Left ventricle myocardium inferior (tissue), 1 donor: ENCODE measurements at places on chromosomes 3 and 15.

DNA sequence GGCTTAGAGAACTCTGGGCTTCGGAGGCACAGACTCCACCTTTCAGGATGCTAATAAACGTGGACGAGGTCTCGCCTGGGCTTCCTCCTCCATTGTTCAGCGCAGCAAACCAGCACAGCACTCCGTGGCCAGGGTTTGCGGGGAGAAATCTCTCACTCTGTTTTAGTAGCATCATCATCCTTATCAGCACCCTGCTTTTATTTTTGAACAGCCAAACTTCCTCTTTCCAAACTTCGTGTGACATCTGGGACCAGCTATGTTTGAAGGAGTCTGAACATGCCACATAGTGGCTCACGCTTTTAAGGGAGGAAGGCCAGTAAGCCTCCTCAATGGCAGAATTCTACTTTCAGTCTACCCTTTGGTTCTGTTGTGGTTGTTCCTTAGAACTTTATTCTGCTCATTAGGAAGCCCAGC is 149.0 kb downstream of the PGPEP1L start:
- DNase-seq, result no peak

DNA sequence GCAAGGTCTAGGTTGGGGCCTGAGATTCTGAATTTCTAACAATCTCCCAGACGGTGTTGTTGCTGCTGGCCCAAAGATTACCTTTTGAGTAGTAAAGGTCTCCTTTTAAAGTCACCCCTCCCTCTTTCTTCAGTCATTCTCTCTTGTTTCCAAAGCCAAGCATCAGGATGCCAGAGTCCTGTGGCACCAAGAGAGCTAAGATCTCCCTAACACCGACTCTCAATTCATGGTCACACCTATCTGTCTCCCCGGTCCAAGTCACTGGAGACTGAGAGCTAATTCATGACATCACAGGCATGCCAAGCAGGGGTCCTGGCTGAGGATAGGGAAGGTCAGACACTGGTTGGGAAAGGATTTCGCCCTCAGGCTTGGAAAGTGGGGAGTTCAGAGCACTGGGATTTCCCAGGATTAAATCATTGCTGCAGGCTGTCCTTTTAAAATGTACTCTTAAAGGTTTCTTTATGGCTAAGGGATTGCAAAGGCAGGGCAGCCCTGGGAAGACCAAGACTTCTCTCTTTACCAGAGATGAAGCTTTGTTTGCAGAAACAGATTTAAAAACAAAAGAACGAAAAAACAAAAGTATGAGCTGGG is 7.3 kb downstream of the SHOX2 start:
- no peak for DNase-seq

DNA sequence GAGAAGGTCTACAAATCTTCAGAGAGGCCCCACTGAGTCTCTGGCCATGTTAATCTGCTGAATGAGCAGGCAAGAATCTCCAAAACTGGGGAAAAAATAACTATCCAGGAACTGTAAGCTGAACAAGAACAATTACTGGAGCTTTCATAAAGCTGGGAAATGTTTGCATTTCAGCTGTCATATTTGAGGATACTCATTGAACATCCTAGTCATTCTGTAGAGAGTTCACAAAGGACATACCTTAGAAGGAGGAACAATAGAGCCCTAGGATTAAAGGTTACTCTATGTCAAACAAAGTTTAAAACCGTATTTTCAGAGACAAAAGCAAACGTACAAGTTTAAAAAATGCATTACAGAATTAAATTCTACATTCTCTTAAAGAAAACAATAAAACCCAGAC is 257.5 kb downstream of the SCAPER start:
- DNase-seq, result no peak

- no peak for DNase-seq
Measured at GRCh38 chr15:74995779-74996765, 709 bp downstream of the SCAMP5 start.

GRCh38 chr3:55369141-55369847 is 117.8 kb downstream of the WNT5A start:
- DNase-seq, result no peak

DNA sequence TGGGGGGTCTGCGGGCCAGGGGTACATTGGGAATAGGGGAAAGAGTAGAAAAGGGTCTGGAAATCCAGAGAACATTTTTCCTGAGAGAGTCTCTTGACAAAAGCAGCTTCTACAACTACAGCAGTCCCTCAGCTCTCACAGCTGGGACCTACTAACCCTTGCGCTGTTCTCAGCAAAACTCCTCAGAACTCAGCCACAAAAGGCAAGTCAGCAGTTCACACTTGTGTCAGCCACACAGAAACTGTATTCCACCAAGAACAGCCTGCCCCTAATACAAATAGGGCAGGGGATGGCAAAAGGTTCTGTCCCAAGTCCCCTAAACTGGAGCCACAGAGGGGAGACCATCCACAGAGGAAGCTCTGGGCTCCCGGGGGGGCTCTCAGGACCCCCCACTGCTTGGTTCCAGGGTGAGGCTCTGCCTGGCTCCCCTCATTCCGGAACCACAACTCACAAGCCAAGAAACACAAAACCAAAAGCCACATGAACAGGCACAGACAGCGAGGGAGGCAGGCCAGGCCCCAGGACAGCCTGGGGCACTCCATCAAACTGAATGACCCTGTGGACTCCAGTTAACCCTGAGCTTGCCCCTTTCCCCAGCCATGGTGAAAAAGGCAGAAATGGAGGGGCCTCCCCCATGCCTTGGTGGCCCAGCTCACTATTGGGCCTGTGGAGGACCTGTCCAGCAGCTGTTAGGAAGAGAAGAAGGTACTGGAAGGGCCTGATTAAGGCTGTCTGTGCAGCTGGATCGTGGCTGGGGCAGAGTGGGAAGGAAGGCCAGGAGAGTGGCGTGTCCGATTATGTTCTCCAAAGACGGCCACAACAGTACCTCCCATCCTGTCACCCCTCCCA is 162.0 kb downstream of the CHSY1 start:
- DNase-seq, result no peak

GRCh38 chr3:142211034-142211433 is 14.4 kb downstream of the GK5 start:
- DNase-seq, result no peak

- DNase-seq, result no peak
Measured at GRCh38 chr3:29128001-29128400, 152.9 kb upstream of the RBMS3 start.

DNA sequence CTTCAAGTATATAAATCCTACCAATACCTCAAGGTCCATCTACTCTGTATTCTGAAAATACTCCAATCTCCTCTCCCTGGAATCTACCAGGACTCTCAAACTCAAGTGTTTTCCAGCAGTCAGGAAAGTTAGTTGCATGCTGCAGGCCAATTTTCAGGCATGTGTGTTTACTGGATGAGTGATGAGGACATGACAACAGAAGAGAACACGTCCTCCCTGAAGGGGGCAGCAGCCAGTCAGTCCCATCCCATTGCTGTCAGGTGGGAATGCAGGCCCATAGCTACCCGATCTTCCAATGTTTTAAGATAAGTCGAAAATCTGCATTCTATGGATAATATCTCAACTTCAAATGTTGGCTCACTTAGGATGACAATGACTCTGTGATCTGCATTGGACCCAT is 496.2 kb downstream of the FHIT start:
- no peak for DNase-seq

GRCh38 chr3:9623148-9623547 is 26.2 kb upstream of the MTMR14 start:
- DNase-seq, result no peak

- DNase-seq, result no peak
Measured at GRCh38 chr3:64056606-64057180, 33.4 kb upstream of the PSMD6 start.

GRCh38 chr3:190426806-190427507 is 22.7 kb downstream of the TMEM207 start:
- no peak for DNase-seq

DNA sequence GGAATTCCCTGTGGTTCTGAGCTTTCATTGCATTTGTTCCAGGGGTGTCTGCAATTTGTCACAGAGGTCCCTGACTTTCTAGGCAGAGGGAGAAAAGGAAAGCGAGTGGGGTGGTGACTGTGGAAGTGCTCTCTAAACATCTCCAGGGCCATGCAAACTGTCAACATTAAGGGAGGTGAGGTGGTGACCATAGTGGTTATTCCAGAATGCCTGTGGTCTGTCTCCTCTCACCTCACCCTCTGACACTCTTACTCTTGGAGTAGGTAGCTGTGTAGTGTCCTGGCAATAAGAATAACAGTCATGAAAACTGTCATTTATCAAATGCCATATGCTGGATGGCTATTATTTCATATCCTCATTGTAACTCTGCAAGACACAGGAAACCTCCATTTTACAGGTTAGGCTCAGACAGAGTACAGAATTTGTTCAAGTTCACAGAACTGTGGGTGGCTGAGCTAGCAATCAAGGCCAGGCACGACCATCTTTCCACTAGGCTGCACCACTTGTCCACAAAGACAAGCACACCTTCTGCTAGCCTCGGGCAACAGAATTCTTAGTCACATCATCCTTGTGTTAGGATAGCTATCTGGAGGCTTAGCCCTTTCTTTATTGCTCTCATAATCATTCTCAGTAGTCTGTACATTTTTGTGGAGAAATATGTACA is 179.4 kb downstream of the CD47 start:
- no peak for DNase-seq

DNA sequence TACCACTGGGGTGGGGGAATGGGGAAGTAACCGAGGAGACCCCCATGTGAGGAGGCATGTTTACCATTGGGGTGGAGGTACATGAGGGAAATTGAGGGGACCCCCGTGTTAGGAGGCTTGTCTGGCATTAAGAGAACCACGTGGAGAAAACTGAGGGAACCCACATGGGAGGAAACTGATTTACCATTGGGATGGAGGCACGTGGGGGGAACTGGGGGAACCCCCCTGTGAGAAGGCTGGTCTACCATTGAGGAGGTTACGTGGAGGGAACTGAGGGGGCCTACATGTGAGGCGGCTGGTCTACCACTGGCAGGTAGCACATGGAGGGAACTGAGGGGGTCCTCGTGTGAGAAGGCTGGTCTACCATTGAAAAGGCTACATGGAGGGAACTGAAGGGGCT is 159.4 kb downstream of the FBLN2 start:
- DNase-seq, result no peak

DNA sequence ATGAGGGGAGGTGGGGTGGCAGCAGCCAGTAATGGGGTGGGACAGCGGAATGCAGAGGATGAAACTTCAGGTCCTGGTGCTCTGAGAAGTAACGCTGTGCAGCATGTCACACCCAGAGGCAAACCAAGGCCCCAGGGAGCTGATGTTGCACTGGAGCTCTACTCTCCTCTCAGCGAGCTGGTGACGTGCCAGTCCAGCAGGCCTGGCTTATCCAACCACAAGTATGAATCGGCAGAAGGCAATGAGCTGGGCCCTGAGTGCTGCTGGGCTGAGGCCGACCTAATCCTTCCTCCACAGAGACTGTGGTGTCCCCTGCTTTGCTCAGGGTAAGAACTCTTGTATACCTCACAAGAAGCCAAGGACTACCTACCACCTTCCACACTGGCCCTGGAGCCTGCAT is 30.5 kb downstream of the CD86 start:
- DNase-seq, result no peak

- no peak for DNase-seq
Measured at GRCh38 chr3:142210608-142211007, 14.8 kb downstream of the GK5 start.

DNA sequence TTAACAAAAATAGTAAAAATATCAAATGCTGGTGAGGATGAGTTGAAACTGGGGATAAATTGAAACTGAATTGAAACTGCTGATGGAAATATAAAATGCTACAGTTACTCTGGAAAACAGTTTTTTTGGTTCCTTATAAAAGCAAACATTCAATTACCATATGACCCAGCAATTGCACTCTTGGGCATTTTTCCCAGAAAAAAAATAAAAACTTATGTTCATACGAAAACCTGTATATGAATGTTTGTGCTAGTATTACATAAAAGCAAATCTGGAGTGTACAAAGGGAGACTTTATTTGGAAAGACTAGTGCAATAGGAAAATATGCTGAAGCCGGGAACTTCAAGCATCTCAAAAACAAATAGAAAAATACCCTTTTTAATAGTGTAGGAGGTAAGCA is 857.9 kb upstream of the CADM2 start:
- no peak for DNase-seq

DNA sequence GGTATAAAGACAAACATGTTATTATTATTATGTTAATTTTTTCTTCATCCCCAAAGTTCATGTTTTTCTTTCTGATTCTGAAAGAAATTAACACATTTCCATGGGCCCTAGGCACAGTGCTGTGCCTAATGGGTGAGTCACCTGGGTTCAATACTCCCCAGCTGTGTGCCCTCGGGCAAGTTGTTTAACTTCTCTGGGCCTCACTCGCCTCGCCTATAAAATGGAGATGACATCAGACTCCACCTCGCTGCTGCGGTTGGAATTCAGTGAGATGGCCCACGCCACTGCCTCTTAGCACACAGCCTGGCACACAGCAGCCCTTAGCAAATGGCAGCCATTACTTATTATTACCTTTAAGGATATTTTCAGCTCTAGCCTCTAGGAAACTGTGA is 22.6 kb downstream of the DNASE1L3 start:
- DNase-seq, result no peak

- no peak for DNase-seq
Measured at GRCh38 chr3:175386630-175387029, 527.5 kb downstream of the NAALADL2 start.

GRCh38 chr3:24586920-24587319 is 92.3 kb upstream of the THRB start:
- no peak for DNase-seq

DNA sequence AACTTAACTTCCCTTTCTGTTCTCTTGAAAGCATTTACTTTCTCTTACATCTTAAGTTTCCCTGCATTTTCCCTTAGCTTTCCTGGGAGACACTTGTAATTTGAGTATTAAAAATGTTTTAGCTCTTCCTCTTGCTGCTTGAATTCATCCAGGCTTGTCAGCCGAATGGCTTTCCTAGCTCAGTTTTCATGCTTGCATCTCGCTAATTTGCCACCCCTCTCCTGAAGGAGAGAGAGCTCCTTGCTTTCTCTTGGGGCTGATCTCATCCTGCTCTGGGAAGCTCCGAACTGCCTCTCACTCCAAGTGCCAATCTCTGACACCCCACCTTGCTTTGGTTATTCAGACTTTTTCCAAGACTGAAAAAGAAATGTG is 374.6 kb upstream of the TBL1XR1 start:
- DNase-seq, result no peak

DNA sequence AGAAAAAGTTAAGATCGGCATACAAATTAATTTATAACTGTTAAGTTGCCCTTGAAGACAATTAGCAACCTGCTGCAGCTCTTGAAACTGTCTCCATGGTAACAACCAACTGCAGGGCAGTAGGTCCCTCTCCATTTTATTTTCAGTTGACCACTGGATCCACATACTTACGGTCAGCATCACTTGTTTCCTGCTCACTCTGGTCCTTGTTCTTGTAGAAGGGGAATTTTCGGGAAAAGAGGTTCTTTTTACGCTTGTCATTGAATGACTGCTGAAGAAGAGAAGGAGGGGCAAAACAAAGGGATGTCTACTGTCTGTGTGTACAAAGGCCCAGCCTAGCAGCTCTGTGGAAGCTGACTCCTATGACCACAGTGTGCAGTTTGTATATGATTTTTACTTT is 46.8 kb upstream of the MELTF start:
- no peak for DNase-seq

GRCh38 chr3:107985496-107985895 is 105.3 kb downstream of the CD47 start:
- DNase-seq, result no peak

- no peak for DNase-seq
Measured at GRCh38 chr15:65189102-65189740, 4.1 kb upstream of the CLPX start.

GRCh38 chr3:169558371-169558770 is 105.1 kb downstream of the MECOM start:
- DNase-seq, result no peak

GRCh38 chr3:148873977-148874376 is 8.9 kb downstream of the CPA3 start:
- no peak for DNase-seq

- no peak for DNase-seq
Measured at GRCh38 chr3:124298951-124299350, 307.0 kb upstream of the ROPN1 start.
